ENCODE measurements at places on chromosomes 2 and 18.

GRCh38 chr2:196289000-196289399, 117.6 kb upstream of the STK17B start:
- no peak for DNase-seq

GRCh38 chr2:10075571-10076209, 4.5 kb downstream of the CYS1 start:
- no peak for DNase-seq

DNA sequence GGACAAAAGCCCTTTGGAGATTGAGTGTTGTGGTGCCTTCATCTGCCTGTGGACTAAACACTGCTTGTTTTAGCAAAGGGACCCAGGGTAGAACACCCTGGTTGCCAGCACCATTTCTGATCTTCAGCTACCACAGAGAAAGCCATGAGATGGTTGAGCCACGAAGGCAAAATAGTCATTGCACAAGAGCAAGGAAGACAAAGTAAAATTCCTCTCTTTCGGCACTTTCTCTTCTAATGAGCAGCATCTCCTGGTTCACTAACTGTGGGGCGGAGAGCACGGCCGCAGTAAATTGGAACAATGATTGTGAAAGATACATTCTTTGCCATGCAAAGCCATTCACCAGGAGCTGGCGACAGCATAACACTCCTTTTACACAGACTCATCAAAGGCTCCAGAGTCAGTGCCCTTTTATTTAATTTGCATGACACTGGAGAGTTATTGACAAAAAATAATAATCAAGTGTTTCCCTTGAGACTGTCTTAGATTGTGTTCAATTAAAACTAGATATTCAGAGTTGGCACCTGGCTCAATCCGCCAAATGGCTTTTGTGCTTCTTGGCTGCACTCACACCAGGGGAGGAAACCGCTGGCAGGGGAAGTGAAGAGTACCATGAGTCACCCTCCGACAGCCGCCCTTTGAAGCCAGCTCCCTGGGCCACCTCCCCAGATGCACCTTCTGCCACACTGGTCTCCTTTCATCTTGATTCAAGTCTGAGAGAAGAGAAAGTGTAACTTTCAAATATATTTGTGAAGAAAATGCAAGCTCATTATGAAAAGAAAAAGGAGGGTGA, 100.5 kb upstream of the MEIS1 start:
- no peak for DNase-seq

- no peak for DNase-seq
Observed at GRCh38 chr18:12820506-12820905, 63.5 kb downstream of the PTPN2 start.

DNA sequence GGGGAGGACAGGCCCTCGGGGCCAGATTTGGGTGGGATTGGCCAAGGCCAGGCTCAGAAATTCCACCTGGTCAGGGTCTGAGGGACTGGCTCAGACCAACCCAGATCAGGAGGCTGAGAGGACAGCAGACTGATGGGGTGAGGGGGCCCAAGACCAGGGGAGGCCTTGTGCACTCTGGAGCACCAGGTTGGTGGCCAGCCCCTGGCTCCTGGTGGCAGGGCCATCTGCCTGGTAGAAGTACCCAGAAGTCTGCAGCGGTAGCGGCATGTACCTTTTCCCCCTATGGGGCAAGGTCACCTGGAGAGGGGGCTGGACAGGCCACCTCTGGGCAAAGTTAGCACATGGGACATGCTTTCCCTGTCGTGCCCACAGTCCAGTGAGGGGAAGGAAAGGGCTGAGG, 21.2 kb upstream of the ODC1 start:
- no peak for DNase-seq

DNA sequence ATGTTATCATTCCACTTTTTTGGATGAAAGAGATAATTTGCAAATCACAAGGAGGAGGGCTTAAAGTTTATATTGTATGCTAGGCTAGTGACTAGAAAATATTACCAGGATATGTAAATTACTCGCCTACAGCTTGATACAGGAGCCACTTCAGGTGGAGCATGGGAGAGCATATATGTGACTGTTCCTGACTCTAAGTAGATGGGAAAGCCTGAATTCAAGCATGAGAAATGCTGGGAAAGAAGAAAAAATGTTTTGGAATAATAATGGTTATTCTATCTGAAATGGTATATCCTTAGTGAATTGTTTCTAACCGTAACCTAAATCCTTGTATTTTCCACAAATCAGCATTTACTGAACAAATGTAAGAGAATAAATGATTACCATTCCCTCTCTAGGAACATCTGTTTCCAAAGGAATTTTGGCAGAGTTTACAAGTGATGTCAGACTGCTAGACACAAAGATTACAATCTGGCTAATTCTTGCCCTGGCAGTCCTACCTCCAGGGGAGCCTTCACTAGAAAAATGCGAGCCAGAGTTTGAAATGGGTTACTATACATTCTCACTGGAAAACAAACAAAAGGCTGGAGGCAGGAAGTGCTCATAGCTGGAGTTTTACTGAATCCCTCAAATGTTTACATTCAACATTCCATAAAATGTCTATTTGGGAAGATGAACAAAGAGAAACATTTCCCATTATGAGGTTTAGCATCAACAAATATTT, 129.4 kb upstream of the MAPRE2 start:
- no peak for DNase-seq

DNA sequence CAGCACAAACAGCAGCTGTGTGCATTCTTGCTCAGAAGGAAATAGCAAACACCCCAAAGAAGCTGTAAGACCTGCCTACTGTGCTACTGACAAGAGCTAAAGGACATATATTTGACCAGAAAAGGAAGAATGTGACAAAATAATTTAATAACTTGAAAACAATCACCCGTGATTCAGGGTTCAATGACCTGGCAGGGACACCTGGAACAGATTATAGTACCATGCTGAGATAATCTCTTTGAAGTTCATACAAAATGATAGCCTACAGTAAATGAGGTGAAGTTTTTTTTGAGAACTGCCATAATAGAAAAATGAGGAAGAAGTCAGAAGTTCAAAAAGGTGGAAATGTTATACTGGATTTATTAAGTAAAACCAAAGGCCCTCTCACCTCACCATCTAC, 324.8 kb upstream of the GULP1 start:
- no peak for DNase-seq

- DNase-seq, result no peak
Observed at GRCh38 chr18:57915865-57916582, 112.9 kb upstream of the ATP8B1 start.
